ENCODE measurements at places on chromosomes 7 and 10.

DNA sequence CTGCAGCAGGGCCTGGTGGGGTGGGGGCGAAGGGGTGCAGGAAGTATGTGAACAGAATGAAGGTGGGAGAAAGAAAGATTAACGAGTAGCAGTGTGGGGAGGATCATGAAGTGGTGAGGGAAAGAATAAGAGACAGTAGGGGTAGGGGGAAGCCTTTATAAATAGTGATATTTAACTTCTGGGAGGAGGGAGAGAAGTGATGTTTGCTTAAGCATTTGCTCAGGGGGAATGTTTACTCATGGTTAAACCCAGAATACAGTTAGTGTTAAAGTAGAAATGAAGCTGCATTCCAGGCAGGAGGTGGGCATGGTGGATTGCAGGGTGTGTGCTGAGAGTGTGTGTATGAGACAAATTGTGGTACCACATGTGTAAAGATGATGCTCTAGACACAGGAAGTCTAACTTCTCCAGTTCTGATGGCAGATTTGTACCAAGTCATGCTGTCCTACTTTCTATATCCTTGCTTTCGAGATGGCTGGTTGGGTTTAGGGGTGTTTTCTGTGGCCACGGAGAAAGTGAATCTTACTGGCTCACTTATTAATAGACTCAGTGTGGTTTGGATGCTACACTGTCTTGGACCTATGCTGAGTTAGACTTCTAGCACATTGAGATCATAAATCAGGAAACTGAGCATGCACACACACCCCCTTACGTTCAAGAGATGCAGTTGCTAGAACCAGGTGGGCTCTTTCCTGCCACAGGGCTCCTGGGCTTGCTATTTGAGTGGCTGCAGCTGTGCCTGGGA is 10.6 kb upstream of the DNMBP start:
- no peak for DNase-seq

DNA sequence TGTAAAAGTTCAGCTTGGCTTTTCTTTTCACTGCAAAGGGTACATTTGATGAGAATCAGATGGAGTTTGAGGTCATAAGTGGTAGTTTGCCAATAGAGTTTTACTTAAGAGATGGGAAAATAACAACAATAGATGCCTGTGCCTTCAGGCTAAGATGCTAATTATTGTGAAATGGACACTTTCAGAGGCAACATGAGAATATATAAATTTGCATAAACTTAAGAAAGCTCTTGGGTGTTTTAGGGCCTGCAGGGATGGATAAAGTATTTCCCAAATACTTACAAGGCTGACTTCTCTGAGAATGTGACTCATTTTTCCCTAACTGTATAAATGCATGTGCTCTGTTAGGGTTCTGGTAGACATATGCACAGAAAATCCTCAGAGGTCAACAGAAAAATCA is 200.3 kb upstream of the SVIL start:
- DNase-seq: no peak

GRCh38 chr7:98151884-98152283 is 45.2 kb downstream of the LMTK2 start:
- no peak for DNase-seq

GRCh38 chr10:58981846-58982245 is 194.6 kb upstream of the PHYHIPL start:
- DNase-seq: no peak

DNA sequence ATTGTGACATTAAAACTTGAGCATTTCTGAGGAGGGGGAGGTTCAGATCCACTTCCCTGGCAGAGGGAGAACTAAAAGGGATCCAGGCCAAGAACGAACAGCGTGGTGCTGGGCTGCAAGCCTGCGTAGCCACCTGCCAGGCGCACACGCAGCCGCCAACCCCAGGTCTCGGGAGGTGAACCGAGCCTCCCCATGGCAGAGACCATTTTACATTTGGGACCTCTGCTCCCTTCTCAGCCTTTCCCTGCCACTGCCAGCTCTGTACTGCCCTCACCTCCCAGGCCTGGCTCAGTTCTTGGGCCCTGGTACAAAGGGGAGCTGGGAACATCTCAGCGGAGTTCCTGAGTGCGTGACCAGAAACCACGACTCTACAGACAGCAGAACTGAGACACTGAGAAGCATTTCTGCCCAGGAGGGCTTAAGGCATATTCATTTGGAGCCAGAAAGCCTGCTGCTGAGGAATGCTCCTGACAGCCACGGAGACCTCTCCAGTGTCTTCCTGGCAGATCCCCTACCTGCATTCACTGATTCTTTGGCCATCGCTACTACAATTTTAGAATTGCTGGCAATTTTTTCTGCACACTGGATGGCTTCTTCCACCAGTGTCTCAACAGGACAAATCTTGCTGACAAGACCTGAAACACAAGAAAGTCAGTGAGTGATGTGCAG is 7.6 kb downstream of the ECHS1 start:
- DNase-seq: no peak

DNA sequence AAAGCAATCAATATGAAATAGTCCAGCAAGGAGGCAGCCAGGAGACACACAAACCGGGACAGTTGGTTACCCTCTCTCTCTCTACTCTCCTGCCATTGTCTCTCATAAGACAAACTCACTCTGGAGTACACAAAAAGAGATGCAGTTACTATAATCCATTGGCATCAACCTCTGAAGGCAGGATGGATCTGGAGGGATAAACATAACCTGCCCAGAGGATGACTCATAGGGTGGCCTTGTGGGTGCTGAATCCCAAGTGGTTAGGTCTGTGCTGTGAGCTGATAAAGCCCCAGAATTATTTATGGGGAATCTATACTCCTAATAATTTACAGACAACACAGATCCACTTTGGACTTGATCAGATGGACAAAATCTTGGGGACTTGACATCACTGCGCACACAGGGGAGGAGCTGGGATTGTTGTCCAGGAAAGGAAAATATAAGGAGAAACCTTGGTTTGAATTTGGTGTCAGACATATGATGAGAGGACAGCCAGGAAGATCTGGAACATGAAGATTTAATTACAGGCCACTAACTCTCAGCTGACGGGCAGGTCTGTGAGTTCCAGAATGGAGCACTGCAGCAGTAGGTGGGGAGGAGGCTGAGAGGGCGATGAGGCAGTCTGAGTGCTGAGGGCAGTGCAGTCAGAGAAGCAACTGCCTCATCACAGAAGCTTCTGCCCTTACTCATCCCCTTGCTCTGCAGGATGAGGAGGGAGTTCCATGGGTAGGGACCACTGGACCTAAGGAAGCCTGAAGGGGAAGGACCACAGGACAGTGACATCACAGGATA is 113.9 kb upstream of the PRSS58 start:
- no peak for DNase-seq

- no peak for DNase-seq
Observed at GRCh38 chr10:125225051-125225450, 64.7 kb upstream of the CTBP2 start.

DNA sequence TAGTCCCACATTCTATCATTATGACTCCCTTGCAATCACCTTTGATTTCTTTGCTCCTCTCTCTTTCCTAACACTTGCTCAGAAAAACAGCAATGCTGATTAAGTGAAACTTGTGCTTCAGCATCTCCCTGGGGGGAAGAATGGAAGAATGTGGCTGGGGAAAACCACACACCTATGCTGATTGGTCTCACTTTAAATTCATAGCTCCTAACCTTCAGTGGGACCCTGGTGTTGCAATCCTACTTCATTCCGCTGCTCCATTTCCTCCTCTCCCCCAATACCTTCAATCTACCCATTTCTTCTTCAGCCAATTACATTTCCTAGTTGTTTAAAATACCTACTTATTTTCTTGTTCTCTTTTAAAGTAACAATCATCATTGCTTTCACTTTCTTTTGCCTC is 1166.7 kb upstream of the C7orf33 start:
- no peak for DNase-seq

GRCh38 chr7:148912758-148913541 is 28.9 kb upstream of the EZH2 start:
- DNase-seq: no peak

GRCh38 chr7:68147614-68148238 is 1151.1 kb downstream of the TYW1 start:
- DNase-seq: no peak

- no peak for DNase-seq
Observed at GRCh38 chr7:149133028-149133710, 7.0 kb upstream of the ZNF425 start.

GRCh38 chr10:24652381-24652957 is 71.2 kb downstream of the ARHGAP21 start:
- no peak for DNase-seq

DNA sequence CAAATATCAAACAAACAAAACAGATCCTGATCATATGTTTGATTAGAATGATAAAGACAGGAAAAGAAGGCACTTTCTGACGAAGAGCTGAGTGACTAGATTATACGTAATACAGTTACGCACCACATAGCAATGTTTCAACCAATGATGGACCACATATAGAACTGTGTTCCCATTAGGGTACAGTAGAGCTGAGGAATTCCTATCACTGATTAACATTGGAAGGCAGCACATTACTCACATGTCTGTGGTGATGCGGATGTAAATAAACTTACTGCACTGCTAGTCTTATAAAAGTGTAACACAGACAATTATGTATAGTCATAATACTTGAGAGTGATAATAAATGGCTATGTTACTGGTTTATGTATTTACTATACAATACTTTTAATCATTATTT is 98.3 kb downstream of the PTN start:
- no peak for DNase-seq

DNA sequence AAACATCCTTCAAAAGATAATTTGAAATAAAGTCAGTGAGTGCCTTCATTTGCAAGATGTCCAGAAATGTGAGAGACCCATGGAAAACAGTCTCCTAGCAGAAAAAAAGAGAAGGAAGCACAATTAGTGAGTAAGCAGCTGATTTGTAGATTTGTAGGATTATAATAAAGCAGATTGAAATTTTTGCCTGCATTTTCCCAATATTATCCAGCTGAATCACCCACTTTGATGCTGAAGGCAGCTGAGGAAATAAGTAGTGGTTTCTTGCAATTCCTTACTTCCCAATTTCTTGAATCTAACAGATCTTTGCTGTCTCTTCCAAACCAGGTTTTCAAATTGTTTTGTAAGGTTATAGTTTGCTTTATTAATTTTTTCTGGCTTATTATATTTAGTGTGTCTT is 181.4 kb downstream of the GNAT3 start:
- no peak for DNase-seq

GRCh38 chr7:132024290-132024689 is 467.9 kb upstream of the PODXL start:
- DNase-seq: no peak

- peak; percentile 34 for DNase-seq
Observed at GRCh38 chr7:94223375-94224084, 171.2 kb upstream of the COL1A2 start.

DNA sequence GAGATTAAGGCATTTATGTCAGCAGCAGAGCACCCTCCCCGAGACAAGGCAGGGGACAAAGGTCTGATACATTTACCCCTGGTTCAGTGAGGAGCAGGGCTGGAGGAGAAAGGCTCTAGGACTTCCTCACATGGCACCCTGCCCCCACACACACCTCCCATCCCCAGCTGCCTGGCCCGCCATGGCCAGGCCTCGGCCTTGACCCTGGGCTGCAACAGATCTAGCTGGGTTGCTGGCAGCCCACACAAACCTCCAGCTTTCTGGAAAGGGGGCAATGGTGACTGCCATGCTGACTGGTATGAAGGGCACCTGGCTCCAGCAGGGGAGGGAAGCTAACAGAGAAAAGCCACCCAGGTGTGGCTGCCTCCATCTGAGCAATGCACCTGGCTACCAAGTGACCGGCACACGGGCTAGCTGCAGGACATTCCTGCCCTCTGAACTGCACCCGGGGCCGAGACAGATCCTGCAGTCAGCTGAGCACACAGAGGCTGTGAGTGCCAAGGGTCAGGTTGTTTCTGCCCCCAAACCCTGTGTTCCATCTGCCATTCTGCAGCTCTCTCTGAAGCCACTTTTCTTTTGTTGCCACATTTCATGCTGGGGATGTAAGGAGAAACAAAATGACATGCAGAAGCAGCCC is 85.8 kb upstream of the LRRC18 start:
- DNase-seq: no peak

DNA sequence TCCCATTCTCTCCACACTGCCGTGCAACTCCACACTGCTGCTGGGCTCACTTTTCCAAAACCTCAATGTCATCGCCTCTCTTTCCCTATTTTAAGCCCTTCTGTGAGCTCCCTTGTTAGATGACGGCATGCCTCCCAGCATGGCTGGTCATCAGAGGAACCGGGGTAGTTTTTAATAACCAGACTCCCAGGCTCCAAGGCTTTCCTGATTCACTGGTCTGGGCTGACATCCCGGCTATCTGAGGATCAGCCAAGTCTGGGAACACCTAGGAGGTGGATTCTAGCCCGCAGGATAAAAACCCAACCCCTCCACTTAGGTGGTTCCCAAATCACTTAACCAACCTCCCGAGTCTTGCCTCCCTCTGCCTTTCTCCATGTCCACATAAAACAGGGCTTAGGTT is 295.4 kb upstream of the FZD8 start:
- DNase-seq: no peak

- no peak for DNase-seq
Observed at GRCh38 chr10:59346321-59346720, 16.0 kb downstream of the FAM13C start.

- peak; percentile 44 for DNase-seq
Observed at GRCh38 chr7:30134611-30135300, at the start of gene MTURN. Gene MTURN (plus strand): TSS chr7:30134986. CDS start chr7:30135137, 151 bp downstream.

- no peak for DNase-seq
Observed at GRCh38 chr7:90595801-90596670, at the start of gene CDK14. Gene CDK14 (plus strand): TSS chr7:90596321. CDS start chr7:90596628, 307 bp downstream.

- no peak for DNase-seq
Observed at GRCh38 chr7:37052705-37053104, 328.4 kb upstream of the AOAH start.

- no peak for DNase-seq
Observed at GRCh38 chr10:37760817-37761216, 96.6 kb downstream of the ZNF248 start.

GRCh38 chr10:70034232-70034631 is 18.4 kb upstream of the MACROH2A2 start:
- DNase-seq: no peak

GRCh38 chr7:23700046-23700445 is 10.0 kb upstream of the STK31 start:
- DNase-seq: no peak

DNA sequence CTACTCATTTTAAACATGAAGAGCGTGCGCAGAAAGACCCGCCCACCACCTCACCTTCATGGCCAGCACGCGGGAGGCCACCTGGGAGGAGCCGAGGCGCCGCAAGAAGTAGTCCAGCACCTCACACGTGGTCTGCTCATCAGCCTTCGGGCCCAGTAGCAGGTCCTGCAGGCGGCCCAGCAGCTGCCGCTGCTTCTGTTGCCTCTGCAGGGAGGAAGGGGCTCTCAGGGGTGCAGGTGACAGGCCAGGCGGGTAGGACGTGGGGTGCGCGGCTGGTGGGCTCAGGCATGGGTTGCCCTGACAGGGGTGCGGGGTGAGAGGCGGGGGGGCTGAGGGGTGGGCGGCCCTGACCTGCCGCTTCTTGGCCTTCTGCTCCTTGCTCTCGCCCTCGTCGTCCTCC is 17.6 kb downstream of the INTS1 start:
- no peak for DNase-seq

- peak; percentile 49 for DNase-seq
Observed at GRCh38 chr10:5534880-5535856, 10.4 kb downstream of the CALML3 start.

- DNase-seq: no peak
Observed at GRCh38 chr7:45650404-45651394, 76.5 kb downstream of the ADCY1 start.

GRCh38 chr10:104589871-104590270 is 51.2 kb upstream of the SORCS3 start:
- DNase-seq: peak; percentile 23

Measured in AG04450 (cell line).